ENCODE measurements at places on chromosomes 2 and 18. TPM values are rescaled to one million over a fixed set of nuclear protein-coding genes. Genes with fewer than 3 reads are reported as not detected.
A peak's percentile ranks its signal among the peaks of the same experiment; 100 is the strongest.

Gene ADRA2B
- 0.73 TPM for total RNA-seq

Gene IL18RAP
- total RNA-seq: 1.3 TPM

Gene ARHGEF4
- 0.94 TPM for total RNA-seq

Gene ZNF892
- 1.7 TPM for total RNA-seq

Gene REG1A
- 0.89 TPM for total RNA-seq

Gene NOL4
- 1.7 TPM for total RNA-seq

DNA sequence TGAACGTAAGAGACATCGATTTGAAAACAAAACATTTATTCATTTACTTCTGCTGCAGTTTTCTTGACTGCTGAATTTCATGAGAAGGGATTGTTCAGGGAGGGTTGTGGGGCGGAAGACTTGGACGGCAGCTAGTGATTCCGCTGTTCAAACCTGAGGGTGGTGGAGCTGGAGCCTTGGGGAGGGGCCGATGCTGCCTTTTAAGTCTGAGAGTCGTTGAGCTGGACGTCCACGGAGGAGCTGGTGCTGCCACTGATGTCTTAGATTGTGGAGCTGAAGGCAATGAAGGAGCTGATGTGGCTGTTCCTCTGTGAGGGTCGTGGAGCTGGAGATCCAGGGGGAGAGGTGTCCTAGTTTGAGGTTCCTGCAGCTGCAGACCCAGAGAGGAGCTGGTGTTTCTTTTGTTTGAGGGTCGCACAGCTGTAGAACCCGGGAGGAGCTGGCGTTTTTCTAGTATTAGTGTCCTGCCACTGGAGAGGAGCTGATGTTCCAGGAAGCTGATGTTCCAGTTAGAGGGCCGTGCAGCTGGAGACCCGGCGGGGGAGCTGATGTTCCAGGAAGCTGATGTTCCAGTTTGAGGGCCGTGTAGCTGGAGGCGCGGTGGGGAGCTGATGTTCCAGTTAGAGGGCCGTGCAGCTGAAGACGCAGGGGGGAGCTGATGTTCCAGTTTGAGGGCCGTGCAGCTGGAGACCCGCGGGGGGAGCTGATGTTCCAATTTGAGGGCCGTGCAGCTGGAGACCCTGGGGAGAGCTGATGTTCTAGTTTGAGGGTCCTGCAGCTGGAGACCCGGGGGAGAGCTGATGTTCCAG, 150.9 kb downstream of the RTP5 start:
- peak; percentile 29 for DNase-seq

- DNase-seq: no peak
Observed at GRCh38 chr18:6714010-6714409, 15.5 kb upstream of the ARHGAP28 start.

- no peak for DNase-seq
Observed at GRCh38 chr2:239466755-239467271, 66.0 kb upstream of the HDAC4 start.

DNA sequence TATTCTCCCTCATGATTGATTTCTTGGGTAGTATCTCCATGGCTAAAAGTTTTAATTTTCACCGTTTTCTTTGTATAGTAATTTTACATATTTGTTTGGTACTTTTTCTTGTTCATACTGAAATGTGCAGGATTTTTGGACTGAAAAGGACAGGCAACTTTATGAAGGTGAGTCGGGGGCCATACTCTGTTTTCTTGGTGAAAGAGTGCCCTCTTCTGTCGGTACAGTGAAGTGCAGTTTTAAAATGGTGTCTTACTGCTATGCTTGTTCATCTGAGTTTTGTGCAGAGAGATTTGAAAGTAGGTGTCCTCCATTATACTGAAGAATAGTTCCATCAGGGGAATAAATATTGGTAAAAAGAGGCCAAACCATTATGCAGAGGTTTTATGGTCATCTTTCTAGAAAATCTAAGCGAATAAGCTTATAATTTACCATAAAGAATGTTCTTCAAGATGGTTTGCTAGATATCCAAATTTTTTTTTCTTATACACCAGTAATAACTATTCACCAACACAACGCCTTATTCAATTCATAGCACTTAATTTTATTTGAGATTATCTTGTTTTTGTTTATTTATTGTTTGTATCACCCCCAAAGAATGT, 8.7 kb upstream of the SERPINB13 start:
- DNase-seq: no peak

DNA sequence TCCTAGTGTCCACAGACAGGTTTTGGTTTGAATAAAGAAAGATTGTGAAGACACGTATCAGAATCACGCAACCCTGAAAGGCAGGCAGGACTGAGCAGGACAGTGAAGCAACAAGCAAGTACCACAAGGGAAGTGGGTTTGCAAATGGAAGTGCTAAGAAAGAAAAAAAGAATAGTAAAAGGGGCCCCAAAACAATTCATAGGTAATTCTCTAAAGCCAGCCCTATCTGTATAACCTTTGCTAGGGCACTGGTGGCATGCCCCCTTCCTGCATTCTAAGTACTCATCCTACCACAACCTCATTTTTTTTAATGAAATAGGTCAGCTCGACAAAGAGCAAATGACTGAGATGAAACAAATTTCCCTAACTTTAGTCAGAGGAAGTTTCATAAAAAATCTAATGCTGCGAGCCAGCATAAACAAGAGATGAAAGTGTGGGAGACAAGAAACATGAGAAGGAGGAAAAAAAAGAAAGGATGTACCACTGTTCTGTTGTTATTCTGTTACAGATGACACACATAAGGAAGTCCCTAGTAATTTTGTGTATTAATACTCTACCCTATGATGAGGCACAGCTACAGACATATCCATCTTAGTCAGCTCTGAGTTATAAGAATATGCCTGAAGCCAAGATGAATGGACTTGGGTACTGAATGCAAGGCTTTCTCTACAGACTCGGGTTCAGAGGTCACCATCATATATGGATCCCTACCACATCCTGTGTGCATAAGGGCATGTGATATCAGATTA, 32.2 kb downstream of the IKZF2 start:
- DNase-seq: no peak

- DNase-seq: no peak
Observed at GRCh38 chr2:160747501-160748170, 254.0 kb upstream of the RBMS1 start.

DNA sequence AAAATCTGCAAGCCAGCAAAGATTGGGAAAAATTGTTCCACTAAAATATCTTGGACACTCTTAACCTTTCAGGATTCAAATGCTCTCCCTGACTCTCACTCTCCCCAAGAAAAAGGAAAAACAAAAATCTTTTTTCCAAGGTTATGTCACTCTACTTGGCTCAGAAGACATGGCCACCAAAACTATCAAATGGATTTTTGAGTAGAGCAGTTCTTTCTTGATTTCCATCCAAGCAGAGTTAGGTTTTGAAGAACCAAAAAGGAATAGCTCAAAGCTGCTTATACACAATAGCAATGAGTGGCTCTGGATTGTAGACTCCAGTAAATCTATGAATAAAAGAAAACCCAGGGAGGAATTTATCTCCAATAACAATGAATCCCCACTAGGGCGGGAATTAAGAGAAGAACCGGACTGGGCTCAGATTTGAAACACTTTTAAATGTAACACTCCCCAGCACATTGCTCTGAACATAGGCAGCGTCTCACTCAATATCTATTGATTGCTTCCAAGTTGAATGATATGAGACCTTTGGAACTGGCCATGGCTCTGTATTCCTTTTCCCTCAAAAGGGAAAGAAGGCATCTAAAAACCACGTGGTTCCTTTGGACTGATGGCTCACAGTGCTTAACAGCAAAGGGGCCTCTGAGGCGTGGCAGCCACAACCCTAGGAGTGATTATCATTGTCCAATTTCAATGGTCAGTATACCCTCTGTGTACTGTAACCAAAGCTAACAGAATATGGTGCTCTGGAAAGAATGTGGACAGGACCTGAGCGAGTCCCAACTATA, 68.3 kb downstream of the SPRED2 start:
- no peak for DNase-seq

GRCh38 chr2:207660994-207661393, 35.8 kb upstream of the METTL21A start:
- DNase-seq: no peak

- DNase-seq: peak; percentile 51
Observed at GRCh38 chr2:224369028-224369632, 32.8 kb downstream of the FAM124B start.

GRCh38 chr18:55588111-55588869, at the start of gene TCF4:
Gene TCF4 (minus strand): TSS chr18:55588192. CDS start chr18:55587116, 1,076 bp downstream.
- DNase-seq: peak; percentile 35

DNA sequence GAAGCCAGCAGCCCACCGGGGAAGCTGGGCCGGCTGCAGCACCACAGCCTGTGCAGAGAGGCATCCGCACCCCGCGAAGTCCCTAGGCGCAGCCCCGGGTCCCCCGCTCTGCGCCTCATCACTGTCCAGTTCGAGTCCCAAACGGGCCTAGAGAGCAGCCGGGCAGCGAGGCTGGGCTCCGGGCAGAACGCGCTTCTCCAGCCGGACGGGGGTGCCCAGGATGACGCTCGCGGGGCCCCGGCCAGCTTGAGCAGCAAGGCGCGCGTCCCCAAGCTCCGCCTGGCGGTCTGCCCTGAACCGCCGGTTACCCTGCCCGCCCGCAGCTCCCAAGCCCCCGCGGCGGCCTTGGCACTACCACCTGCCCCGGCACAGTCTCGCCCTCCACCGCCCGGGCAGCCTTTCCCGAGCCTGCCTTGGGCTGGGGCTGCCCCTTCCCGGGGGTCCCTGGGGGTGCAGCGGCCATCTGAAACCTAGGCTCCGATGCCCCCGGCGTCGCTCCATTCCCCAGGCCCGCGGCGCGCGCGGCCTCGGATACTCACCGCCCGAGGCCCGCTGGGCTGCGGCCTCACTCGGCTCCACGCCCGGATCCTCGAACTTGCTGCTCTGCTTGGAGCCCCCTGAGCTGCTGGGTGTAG, 591 bp downstream of the SLC16A14 start:
- peak; percentile 71 for DNase-seq

Data from mucosa of descending colon (tissue), 3 donors.